ENCODE measurements at places on chromosomes 3 and 15.
A peak's percentile ranks its signal among the peaks of the same experiment; 100 is the strongest.

DNA sequence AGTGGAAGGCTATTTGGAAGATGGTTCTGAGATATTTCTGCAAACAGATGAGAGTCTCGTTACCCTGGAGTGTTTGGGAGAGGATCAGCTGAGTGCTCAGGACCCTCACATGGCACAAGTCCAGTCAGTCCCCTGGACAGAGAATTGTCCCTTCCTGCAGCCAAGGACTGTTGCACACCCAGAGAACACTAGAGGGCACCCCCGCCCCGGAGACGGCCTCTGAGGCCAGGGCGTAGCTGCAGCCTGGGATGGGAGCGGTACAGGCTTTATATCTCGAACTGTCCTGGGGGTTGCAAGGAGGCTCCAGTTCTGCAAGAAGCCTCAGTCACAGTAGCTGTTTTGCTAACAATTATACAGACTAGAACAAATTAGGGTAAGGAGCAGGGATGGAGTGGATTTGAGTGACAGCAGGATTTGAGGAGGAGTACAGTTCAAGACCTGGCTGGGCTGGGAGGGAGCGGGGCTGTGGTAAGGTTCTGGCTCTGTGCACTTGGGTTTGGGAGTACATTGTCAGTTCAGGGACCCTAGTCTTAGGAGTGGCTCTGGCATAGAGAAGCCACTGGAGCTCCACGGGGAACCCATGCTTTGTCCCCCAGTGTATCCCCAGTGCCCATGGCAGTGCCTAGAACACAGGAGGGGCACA is 67.6 kb upstream of the HACD2 start:
- peak; percentile 91 for DNase-seq

GRCh38 chr3:94937980-94938379 is 875.1 kb downstream of the NSUN3 start:
- DNase-seq: no peak

GRCh38 chr15:62909257-62909656 is 133.3 kb upstream of the TPM1 start:
- DNase-seq: no peak

DNA sequence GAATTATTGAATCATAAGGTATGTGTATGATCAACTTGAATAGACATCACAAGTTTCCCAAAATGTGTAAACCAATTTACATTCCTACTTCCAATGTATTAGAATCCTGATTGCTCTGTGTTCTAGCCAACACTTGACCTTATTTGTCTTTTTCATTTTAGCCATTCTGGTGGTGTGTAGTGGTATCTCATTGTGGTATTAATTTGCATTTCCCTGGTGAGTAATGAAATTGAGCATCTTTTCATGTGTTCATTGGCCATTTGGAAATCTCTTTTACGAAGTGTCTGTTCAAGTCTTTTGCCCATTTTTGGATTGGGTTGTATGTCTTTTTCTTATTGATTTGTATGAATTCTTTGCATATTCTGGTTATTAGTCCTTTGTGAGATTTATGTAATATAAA is 138.0 kb downstream of the RBPMS2 start:
- no peak for DNase-seq

GRCh38 chr15:85667491-85668424 is 127.0 kb downstream of the KLHL25 start:
- DNase-seq: no peak

GRCh38 chr3:112007633-112008032 is 8.9 kb downstream of the TAGLN3 start:
- no peak for DNase-seq

GRCh38 chr3:31379598-31379997 is 153.1 kb upstream of the STT3B start:
- no peak for DNase-seq

GRCh38 chr15:31027910-31028578 is 36.6 kb upstream of the MTMR10 start:
- DNase-seq: no peak

- DNase-seq: no peak
These were observed 4.4 kb upstream of the ATOSA start for GRCh38 chr15:52683580-52683979.

DNA sequence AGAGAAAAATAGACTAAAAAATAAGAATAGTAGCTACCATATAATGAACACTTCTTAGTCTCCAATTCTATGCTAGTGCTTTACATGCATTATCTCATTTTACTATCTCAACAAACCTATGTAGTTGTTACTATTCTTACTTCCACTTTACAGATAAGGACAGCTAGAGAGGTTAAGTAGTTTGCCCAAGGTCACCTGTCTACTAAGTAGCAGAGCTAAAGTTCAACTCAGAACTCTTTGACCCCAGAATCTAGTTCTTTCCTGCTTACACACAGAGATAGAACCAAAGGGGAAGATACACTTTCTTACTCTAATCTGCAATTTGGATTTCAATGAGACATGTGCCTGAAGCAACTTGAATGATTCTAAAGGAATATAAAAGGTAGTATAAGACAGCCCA is 24.7 kb upstream of the SPRED1 start:
- no peak for DNase-seq

GRCh38 chr3:71563827-71564226 is 19.7 kb downstream of the FOXP1 start:
- no peak for DNase-seq

DNA sequence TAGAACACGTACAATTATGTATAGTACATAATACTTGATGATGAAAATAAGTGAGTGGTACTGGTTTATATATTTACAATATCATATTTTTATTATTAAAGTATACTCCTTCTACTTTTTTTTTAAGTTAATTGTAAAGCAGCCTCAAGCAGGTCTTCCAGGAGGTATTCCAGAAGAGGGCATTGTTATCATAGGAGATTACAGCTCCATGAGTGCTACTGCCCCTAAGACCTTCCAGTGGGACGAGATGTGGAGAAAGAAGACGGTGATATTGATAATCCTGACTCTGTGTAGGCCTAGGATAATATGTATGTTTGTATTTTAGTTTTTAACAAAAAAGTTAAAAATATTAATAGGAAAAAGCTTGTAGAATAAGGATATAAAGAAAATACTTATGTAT is 40.3 kb upstream of the SCN5A start:
- DNase-seq: no peak

GRCh38 chr3:106514431-106514830 is 645.6 kb upstream of the CBLB start:
- DNase-seq: no peak

- no peak for DNase-seq
These were observed 238.0 kb upstream of the CTNNB1 start for GRCh38 chr3:40961104-40961857.

GRCh38 chr3:45024542-45025255 is 1.4 kb upstream of the CLEC3B start:
- no peak for DNase-seq

GRCh38 chr15:38093931-38094330 is 158.7 kb upstream of the SPRED1 start:
- DNase-seq: no peak

GRCh38 chr15:32028921-32029320 is 1.4 kb upstream of the CHRNA7 start:
- peak; percentile 59 for DNase-seq

DNA sequence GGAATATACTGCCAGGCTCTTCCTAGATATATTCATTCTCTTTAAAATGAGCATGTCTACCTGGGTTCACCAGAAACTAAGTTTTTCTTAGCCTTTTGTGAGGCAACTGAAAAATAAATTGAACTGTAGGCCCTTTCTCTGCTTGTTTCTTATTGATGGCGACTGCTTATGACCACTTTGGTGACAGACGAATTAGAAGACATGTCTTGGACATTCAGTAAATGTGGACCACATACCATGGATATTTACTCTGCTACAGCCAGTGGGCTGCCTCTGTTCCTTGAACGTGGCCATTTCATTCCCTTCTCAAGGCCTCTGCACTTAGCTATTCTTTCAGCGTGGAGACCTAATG is 603 bp upstream of the SELENOK start:
- DNase-seq: no peak

DNA sequence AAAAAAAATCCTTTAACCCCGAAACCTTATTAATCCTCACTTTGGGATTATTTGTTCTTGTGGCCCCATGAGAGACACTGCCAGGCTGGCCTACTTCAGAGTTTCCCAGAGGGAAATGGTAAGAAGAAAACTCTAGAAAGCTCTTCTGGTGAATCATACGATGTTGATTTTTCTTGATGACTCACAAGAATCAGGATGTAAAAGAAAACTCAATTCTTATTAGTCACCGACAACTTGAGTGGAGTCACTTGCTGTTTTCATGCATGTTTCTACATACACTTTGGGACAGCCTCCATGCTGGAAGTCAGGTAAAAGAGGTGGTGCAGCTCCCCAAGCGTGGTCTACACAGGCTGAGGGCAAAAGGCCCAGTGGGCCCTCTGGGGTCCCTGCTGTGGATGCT is 42.8 kb downstream of the MYO5C start:
- DNase-seq: no peak

GRCh38 chr15:95440712-95441111 is 889.8 kb upstream of the NR2F2 start:
- no peak for DNase-seq
